Muscle of leg (tissue), 16 donors: ENCODE measurements at places on chromosomes 5 and 9.

- DNase-seq, result no peak
Measured at GRCh38 chr9:106065136-106065535, 370.8 kb downstream of the TMEM38B start.

DNA sequence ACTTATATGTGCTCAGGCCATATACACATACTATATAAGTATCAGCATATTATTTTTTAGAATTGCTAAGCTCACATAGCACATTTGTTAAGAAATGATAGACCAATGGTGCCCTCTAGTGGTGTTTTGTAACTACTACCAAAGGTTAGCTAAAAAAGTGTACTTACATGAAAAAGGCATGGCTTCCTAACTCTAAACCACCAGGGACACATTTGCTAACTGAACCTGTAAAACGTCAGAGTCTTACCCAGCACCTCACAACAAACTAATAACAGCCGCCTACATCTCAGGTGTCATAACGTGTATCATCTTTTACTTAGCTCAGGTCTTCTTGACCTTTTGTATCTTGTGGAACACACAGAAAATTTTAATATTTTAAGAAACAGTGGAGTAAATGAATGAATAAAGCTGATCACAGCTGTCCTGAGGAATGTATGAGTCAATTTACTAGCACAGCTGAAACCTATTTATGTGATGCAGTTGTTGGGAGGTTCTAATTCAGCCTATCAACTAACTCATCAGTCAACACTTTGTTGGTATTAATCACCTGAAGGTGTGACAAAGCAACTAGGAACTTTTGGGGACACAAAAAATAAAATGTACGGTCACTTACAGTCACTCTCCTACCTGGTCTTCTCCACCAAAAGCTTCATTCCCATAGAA, 72.9 kb downstream of the BAAT start:
- DNase-seq, result peak; percentile 85

DNA sequence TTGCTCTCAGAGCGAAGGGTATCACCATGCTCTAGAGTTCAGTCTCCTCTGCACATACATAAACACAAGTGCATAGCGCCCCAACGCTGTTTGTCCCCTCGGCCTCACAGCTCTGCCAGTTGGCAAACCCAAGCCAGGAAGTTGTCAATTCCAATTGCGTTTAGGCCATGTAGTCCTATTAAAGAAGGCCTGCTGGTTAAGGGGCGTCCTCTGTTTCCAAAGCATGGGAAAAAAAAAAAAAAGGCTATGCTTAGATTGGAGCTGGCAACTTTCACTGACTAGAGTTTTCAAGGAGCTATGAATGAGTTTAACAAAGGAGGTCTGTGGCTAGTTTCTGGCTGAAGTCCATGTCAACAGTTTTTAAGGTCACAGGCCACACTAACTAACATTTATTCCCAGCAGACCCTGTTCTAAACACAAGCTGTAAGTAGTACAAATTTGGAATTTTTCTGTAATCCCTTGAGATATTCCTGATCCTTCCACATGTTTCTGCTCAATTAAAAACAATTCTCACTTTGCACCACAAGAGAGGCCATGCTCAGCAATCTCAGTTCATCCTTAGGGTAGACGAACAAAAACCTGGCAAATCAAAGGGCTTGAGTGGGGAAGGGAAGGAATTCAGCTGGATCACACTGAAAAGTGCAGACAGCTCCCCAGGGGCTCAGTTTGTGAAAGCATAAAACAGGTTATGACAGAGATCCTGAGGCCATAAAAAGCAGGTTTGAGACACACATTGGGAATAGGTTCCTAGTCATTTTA, 187.7 kb downstream of the DENND1A start:
- peak; percentile 85 for DNase-seq

DNA sequence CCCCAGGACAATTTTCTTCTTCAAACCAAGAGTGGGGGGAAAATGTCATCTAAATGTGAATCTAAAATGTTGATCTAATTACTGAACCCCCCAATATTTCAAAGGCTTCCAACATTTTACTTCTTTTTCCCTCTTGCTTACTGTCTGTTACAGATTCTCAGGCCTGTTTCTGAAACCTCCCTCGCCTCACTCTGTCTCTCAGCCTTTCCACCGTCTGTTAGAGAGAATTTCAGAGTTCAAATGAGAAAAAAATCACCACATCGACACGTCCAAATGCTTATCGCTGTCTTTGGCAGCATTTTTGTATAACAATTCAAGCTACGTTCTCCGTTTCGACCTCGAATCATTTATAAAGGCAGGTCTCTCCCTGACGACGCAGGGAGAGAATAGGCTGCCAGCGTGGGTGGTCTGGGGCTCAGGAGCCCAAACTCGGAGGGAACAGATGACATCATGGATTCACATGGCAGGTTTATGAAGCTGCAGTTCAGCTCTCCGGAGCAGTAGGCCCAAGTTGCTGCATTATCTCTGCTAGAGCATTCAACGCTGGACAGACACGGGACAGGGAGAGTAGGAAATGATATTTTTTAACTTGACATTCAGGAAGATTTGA, 139.8 kb downstream of the GAS1 start:
- peak; percentile 94 for DNase-seq

- no peak for DNase-seq
Measured at GRCh38 chr5:119840175-119840574, 210.8 kb downstream of the FAM170A start.

DNA sequence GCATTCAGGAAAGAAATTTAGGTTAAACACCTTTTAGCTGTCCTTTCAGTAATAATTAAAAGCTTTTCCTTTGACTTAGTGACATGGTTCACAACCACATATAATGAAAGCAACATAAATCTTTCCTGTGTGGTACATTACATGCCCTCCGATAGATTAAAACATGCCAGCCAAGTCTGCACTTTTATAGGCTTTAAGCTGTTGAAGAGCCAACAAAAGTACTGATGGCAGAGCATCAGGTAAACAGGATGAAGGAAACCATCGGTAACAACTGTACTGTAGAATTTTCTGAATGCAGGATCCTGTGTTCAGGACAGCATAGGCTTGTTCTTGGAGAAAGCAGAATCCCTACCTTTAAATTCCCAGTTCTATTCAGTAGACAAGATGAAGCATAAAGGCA, 226.6 kb downstream of the MLLT3 start:
- DNase-seq, result no peak

GRCh38 chr5:154771383-154771901, 16.3 kb downstream of the LARP1 start:
- DNase-seq, result peak; percentile 93

DNA sequence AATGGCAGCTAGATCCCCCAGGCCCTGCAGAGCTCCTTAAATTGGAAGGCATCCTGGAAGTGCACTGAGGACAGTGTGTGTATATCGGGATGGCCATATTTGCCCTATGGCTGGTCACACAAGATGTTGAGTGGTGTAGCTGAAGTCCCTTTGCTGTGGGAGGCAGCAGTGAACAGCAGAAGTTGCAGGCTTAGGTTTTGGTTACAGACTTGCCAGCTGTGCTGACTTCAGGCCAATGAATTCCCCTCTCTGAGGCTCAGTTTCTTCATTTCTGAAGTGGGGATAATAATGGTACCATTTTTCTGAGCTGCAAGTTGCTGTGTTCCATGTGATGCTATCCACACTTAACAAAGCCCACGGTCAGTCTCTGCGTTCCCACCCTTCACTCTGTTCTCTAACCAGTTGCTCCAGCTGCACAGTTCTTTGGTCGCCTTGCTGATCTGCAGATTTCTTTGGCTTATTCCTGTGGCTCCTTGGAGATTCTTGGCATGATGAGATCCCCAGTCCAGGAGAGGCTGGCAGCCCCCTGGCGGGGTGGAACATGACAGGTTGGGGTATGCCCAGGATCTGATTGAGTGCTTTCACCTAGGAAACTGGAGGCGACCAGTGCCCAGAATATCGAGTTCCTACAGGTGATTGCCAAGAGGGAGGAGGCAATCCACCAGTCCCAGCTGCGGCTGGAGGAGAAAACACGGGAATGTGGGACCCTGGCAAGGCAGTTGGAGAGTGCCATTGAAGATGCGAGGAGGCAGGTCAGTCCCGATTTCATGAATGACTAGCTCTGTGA, 6.5 kb upstream of the GLE1 start:
- peak; percentile 13 for DNase-seq

DNA sequence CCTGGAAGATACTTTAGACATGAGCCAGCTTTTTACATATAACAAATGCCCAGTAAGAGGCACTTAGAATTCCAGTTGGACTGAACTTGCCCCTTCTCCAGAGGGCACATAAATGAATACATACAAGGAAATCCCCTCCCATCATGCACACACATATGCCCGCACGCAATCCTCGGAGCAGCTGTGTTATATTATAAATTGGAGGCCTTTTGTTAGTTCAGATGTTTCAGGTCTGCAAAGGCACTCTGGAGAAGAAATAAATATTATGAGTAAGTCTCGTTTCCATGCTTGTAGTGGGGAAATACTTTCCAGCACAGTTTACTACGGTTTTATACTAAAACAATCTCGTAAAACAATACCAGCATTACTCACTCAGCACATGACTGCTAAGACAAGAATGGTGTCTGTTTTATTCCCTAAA, 17.6 kb upstream of the MUSK start:
- DNase-seq, result peak; percentile 94

DNA sequence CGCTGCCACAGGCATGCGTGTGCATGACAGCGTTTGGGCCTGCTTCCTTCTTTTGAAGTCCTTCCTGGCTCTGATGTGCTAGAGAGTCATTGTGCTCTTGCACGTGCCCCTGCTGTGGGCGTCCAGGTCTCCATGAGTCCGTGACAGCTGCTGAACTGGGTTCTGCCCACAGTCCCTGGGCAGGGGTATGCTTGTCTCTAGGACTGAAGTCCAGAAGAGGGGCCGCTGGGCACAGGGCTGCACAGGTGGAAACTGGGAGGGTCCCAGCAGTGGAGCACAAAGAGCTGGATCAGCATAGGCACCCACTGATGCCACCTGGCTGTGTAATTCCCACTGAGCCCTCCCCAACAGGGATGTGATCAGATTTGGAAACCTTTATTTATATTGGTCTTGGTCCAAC, 169.4 kb downstream of the IRX2 start:
- DNase-seq, result no peak

GRCh38 chr9:17116400-17116837, 18.4 kb upstream of the CNTLN start:
- peak; percentile 41 for DNase-seq
